ENCODE measurements at places on chromosomes 1 and 21. TPM values are rescaled to one million over a fixed set of nuclear protein-coding genes. Genes with fewer than 3 reads are reported as not detected.

Gene PCSK9
- 0.03 TPM for polyA plus RNA-seq

Gene AMY1B
- polyA plus RNA-seq = not detected

Gene SLAMF8
- not detected for polyA plus RNA-seq

Gene WDR64
- polyA plus RNA-seq = not detected

Gene CD1E
- not detected for polyA plus RNA-seq

Gene MCOLN3
- not detected for polyA plus RNA-seq

Gene DIRAS3
- polyA plus RNA-seq = 16.6 TPM

Gene KIF26B
- 2.6 TPM for polyA plus RNA-seq

Gene SSU72
- 104 TPM for polyA plus RNA-seq

Gene ALX3
- not detected for polyA plus RNA-seq

Gene LDLRAD2
- polyA plus RNA-seq = not detected

Gene AADACL4
- 0.32 TPM for polyA plus RNA-seq

Gene CFH
- polyA plus RNA-seq = 4.9 TPM

Gene CDA
- polyA plus RNA-seq = 0.11 TPM

Gene FBXO44
- 42.8 TPM for polyA plus RNA-seq

Gene AIM2
- 1.1 TPM for polyA plus RNA-seq

Gene PLA2G2C
- not detected for polyA plus RNA-seq

Gene NHLH1
- 0.16 TPM for polyA plus RNA-seq

Gene MTARC1
- 5.4 TPM for polyA plus RNA-seq

Gene FCRL6
- polyA plus RNA-seq = not detected

Gene GNG12
- polyA plus RNA-seq = 41.2 TPM

Gene POU3F1
- polyA plus RNA-seq = not detected

Gene MAP3K7CL
- 2.3 TPM for polyA plus RNA-seq

Gene SERINC2
- polyA plus RNA-seq = 15.5 TPM

Gene IQGAP3
- polyA plus RNA-seq = 15.6 TPM

Gene KRTAP13-2
- polyA plus RNA-seq = not detected

Gene KLHDC9
- 4.7 TPM for polyA plus RNA-seq

Gene TDRD5
- polyA plus RNA-seq = not detected

Gene SCP2
- polyA plus RNA-seq = 49.5 TPM

Gene TTC24
- not detected for polyA plus RNA-seq

Gene HHAT
- polyA plus RNA-seq = 10.8 TPM

Gene SWT1
- polyA plus RNA-seq = 1.1 TPM

Gene SPATA21
- 0.10 TPM for polyA plus RNA-seq

Gene CFHR3
- polyA plus RNA-seq = 0.18 TPM

Gene CFAP57
- polyA plus RNA-seq = 0.36 TPM

Gene TLCD4
- polyA plus RNA-seq = 0.96 TPM

Gene AKNAD1
- 0.71 TPM for polyA plus RNA-seq

Gene GPN2
- 24.0 TPM for polyA plus RNA-seq

Gene OR2L3
- polyA plus RNA-seq = 0.02 TPM

Gene MYOC
- polyA plus RNA-seq = not detected

Gene CELA2B
- not detected for polyA plus RNA-seq

Gene C1orf185
- not detected for polyA plus RNA-seq

Gene NGF
- polyA plus RNA-seq = 75.8 TPM

Gene PHLDA3
- 105 TPM for polyA plus RNA-seq

Gene LRRIQ3
- polyA plus RNA-seq = 0.70 TPM

Gene PIGR
- polyA plus RNA-seq = not detected

All from SK-N-SH (cell line).